ENCODE measurements at places on chromosomes 4 and X.

- no peak for DNase-seq
Observed at GRCh38 chr4:26404743-26405206, 84.0 kb downstream of the RBPJ start.

GRCh38 chr4:77001907-77002306 is 52.4 kb downstream of the SEPTIN11 start:
- DNase-seq = peak; percentile 83

GRCh38 chr4:67499799-67500198 is 45.5 kb downstream of the CENPC start:
- DNase-seq = no peak

- no peak for DNase-seq
Observed at GRCh38 chr4:185718578-185719499, 93.2 kb downstream of the SORBS2 start.

DNA sequence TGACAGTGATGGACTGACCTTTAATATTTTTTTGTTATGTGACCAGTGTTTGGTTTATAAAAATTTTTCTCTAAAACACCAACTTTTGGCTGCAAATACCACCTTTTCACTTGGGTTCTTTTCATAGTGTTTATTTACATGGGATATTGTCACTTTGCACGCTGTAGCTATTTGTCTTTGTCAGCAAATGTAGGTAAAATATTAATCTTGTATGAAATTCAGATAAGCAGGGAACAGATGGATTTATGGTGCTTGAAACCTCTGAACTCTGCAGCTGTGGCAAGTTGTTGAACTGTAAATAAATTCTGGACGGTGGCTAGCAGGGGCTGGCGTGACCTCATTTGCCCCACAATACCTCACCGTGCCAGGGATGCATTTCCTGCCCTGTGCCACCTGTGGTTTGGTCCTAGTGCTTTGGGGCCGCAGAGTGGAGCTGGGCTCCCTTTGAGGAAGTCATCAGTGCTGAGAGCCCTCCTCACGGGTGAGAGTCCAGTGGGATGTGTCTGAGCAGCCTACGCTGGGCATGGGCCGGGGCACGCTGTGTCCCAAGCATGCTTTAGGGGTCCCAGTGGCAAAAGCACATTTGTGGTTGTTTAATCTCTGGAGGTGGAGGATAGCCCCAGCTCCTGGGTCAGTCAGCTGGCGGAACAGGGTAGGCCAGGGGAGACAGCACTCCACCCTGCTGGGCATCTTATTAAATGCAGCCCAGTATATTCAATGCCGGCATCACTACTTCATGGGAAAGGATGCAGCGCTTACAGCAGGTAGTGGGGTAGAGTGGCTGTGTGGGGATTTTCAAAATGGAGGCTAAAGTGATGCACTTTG is 108.6 kb downstream of the TBL1X start:
- DNase-seq = no peak

DNA sequence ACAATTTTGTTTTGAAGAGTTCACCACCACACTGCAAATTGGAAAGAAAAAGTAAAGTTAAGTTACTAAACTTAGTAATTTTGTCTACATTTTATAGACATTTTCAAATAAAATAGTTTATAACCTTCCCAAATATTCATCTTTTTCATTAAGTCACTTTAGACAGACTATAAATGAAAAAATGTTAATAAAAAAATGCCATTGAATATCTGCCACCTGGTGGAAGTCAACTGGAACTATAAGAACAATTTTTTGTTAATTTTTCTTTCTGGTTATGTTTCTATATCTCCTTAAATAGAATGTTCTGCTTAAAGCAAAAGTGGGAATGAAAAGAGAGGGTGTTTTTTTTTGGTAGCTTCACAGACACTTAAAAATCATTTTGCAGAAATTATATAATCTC is 534.4 kb upstream of the PCDH10 start:
- DNase-seq = no peak

DNA sequence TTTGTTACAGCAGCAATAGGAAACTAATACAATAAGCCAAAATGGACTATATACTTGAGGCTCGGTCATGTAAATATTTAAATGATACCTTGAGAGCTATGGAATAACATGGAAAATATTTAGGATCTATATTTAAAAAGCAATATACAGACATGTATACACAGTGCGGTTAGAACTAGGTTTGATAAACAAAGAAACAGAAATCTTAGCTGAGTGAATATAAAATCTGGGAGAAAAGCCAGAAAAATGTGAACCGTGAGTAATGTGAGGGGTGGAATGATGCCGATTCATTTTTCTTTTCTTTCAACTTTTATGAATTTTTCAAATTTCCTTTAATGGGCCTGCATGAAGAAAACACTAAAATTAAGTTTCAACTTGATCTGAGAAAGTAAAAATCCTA is 104.1 kb downstream of the ATXN3L start:
- no peak for DNase-seq

DNA sequence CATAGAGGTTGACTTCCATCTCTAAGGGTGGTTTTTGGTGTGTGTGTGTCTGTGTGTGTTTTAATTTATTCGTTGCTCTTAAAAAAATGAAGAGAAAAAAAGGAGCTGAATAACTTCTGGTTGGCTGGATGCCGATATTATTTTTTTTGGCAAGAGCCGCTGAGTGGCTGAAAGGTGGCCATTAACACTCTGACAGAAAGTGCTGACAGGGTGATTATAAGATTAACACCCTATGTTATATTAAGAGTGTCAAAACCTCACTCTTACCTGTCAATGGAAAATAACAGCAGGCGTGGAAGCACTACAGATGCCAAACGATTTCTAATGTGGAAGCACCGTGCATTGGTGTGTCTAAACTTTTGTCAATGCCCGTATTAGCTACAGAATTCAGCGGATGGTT is 622.5 kb downstream of the ANKRD50 start:
- DNase-seq = peak; percentile 12

- DNase-seq = no peak
Observed at GRCh38 chrX:132689612-132690563, 201.1 kb upstream of the MBNL3 start.

DNA sequence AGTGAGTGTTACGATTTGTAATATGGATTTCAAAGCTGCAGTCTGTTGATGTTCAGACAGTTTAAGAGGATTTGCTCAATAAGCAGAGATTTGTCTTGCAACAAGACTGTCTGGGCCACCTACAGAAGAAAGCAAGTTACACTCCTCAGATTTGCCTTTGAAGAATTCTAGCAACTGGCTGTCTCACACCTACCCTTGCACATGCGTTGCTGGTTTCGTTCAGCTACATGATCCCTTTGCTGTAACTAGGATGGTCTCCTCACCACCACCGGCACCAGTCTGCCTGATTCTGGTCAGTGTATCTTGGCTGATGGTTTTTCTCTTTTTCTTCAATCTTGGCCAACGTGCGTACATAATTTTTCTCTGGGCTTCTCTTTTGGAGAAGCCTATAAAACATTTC is 172.7 kb upstream of the LCORL start:
- DNase-seq = no peak

DNA sequence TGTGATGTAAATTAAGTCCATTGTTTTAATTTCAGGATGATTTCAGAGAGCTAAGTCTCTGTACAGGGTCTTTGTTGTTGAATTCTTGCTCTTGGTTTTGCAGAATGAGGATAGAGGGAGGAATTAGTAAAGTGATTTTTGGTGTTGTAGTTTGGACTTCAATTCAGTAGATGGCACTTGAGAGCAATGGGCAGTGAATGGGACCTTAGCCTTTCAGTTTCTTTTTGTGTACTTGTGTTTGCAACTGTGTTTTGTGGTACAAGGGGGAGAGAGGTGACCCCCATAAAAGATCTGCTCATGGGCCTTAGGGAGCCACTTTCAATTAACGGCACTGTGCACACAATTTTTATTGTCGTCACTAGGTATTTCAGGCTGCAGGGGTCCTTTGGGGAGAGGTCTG is 340.0 kb downstream of the DCAF12L2 start:
- DNase-seq = no peak

DNA sequence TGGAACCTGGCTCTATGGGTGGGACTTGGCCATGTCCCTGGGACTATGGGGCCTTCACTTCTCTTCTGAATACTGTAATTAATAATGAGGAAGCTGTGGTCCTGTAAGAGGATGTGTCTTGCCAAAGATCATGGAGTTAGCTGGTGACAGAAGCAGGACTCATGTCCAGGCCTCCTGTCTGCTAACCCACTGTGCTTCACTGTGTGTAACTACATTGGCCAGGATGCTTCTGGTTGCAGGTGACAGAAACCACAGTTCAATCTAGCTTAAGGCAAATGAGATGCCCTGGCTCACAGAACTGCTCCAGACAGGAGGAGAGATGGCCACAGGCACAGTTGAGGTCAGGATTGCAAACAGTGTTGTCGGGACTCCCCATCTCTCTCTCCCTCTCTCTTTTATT is 3.1 kb downstream of the MTMR1 start:
- no peak for DNase-seq

GRCh38 chr4:52750819-52751486 is at the start of gene ERVMER34-1:
TSS of gene ERVMER34-1 (minus strand) at chr4:52751425. CDS start at chr4:52745520, 5,905 bp downstream.
- peak; percentile 35 for DNase-seq

- DNase-seq = no peak
Observed at GRCh38 chr4:71405791-71406190, 67.0 kb downstream of the SLC4A4 start.

- no peak for DNase-seq
Observed at GRCh38 chr4:156113138-156113765, 159.6 kb upstream of the CTSO start.

- DNase-seq = no peak
Observed at GRCh38 chr4:138560448-138560847, 318.3 kb upstream of the SLC7A11 start.

- peak; percentile 15 for DNase-seq
Observed at GRCh38 chrX:10089378-10089795, 67.4 kb upstream of the CLCN4 start.

GRCh38 chr4:107318078-107318477 is 282.0 kb upstream of the DKK2 start:
- DNase-seq = no peak

DNA sequence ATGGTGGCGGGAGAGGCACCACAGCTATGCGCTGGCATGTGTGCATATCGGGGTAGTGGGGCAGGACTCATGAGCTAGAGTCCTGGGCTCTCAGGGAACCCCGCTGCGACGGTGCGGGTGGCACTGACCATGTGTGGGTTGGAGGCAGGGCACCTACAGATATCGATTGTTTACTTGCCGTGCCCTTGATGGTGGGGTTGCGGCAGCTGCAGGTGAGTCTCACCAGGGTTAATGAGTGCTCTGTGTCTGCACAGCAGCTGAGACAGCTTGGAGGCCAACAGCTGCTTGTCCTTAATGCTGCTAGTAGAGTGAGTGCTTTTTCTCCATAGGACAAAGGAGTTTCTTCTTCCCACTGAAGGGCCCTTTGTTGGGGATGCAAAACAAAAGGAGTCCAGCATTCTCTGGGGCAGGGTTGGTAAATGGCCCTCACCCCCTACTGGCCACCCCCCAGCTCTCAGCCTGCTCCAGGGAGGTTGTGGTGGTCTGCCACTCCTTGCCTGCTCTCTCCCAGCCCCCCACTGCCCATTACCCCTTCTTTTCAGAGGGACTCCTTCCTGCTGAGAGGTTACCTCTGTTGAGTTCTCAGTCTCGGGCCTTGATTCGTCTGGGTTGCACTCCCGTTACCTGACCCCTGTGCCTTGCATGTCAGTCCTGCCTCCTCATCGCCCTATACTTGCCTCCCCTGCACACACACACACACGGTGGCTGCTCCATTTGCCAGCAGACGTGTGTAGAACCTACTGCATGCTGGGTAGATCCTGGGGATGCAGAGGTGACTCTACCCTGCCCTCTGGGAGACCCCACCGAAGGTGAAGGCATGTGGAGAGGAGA is 52.8 kb downstream of the TBC1D14 start:
- DNase-seq = no peak

DNA sequence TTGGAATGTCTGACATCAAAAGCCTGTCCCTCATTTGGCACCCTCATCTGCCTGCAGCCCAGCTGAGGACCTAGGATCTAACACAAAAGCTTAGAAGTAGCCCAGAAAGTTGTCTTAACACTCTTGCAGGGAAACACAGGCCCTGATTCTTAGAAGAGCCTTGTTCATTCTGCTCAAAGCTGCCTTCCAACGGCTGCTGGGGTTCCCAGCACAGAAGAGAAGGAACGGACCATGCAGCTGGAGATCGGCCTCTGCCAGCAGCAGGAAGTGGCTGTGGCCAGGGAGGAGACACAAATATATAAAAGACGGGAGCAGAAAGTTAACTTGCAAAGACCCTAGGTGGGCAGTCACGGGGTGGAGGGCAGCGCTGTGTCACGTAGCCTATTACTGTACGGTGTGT is 20.4 kb downstream of the PRPS2 start:
- DNase-seq = no peak

DNA sequence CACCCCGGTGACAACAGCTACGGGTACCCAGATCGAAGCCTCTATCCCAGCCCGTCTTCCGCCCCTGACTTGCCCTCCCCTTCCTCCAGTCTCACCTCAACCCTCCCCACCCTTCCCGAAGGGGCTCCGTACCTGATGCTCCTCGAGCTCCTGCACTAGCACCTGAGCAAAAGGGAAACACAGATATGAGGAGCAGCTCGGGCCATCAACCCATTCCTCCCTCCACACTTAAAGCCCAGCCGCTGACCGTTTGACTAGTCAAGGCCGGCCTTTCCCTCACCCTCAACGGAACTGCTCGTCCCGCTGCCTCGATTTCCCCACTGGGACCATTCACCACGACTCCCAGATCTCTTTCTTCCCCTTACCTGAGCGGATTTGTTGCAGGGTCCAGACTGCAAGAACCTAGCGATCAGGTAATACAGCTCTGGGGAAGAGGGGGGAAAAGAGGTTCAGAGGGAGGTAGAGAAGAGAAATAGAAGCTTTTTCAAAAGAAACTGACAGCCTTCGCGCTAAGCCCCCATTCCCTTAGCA is 731 bp downstream of the BRWD3 start:
- DNase-seq = peak; percentile 21

GRCh38 chr4:124331781-124332180 is 380.8 kb downstream of the ANKRD50 start:
- DNase-seq = no peak

- DNase-seq = no peak
Observed at GRCh38 chr4:48640225-48640624, 139.9 kb downstream of the FRYL start.

DNA sequence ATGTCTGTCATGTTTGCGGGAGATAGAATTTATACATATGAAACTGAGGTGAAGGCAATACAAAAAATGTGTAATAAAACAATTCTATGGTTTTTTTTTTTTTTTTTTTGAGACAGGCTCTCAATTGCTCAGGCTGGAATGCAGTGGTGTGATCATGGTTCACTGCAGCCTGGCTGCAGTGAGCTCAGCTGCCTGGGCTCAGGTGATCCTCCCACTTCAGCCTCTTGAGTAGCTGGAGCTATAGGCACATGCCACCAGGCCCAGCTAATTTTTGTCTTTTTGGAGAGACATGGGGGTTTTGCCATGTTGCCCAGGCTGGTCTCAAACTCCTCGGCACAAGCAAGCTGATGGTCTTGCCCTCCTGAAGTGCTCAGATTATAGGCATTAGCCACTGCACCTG is 10.1 kb downstream of the RADX start:
- no peak for DNase-seq

- no peak for DNase-seq
Observed at GRCh38 chrX:27583976-27584375, 6.2 kb upstream of the DCAF8L2 start.

DNA sequence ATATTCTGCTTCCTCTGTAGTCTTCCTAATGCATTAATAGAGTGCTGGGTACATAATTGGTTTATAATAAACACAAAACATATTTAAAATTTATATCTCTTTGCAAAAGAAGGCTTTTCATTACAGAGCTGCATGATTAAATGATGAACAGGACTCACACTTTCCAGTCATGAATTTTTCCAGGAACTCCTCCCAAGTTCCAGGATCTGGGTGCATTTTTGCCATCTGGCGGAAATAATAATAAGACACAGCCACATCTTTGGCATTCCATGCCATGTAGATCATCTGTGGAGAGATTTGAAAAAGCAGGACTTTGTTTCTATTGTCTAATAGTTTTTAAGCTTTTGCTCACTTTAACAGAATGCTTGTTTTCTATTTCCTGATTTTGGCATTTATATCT is 40.2 kb upstream of the SULT1B1 start:
- peak; percentile 81 for DNase-seq
